ENCODE measurements at places on chromosomes 3 and 15.

GRCh38 chr3:47035645-47036044 is 56.2 kb downstream of the NBEAL2 start:
- DNase-seq, result no peak

GRCh38 chr15:99734575-99734974 is 1.3 kb upstream of the LYSMD4 start:
- no peak for DNase-seq

- DNase-seq, result no peak
Observed at GRCh38 chr15:65646486-65646885, 24.7 kb downstream of the SLC24A1 start.

DNA sequence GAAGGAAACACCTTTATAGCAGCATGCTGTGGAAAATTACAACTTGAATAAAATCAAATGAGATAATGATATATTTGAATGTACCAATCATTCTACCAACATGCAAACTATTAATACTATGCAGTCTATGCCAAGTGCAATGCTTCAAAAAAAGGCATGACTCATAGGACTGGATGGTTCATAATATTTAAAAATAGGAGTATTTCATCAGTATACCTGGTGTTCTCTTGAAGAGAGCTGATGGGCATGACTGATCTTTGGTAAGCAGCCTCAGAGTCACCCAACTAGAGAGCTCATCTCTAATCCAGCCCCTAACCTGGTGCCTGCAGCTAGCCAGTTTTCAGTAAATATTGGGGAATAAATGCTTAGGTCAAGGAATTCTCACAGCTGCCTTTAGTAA is 434.7 kb upstream of the ARRDC4 start:
- DNase-seq, result no peak

GRCh38 chr15:62264196-62264595 is 99.1 kb upstream of the C2CD4B start:
- no peak for DNase-seq

DNA sequence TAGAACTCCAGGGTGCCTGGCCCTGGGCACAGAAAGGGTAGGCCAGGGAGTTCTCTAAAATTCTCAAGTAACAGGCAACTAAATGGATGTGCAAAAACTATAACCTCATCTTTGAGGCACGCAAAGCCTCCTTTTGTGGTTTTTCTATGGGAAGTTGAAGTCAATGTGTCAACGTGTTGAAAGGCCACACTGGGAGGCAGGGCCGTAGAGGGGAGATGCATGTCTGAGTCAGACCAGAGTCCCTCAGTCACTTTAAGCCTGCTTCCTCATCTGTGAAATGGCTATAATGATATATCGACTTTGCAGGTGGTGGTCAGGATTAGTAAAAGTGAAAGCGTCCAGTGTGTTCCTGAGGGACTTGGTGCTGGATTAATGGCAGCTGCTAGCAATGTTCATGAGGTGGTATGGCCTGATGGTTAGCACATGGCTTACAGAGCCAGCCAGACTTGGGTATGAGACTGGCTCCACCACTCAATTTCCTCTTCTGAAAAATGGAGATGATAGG is 17.0 kb downstream of the TGM5 start:
- DNase-seq, result no peak

DNA sequence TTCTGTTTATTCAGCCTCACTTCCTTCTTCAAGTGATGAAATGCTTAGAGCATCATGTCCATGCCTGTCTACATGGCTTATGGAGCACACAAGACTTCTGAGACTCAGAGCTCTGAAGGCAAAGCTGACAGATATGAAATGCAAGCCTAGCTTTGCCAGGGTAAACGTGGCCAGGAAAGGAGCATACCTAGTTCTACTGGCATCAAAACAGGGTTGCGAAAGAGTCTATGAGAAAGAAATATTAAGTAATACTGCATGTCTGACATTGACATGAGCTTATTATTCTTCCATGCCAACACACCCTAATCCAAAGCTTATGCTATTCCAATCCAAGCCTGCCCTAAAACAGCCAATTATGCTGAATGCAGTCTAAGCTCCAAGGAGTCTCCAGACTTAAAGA is 391.5 kb downstream of the ERC2 start:
- DNase-seq, result no peak

DNA sequence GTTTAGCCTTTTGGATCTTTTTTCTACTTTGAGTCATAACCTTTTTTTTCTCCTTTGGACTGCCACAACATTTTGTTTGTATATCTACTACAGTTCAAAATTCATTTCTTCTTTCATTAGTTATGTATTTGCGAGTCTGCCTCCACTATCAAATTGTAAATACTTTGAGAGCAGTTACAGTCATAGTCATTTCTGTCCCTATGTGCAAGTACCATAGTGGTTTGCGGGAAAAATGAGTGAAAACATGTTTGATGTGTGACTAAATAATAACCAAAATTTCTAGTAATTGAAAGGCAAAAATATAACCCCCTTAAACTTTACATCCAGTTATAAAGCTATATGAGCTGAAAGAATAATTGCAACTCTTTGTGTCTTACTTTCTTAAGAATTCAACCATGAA is 45.8 kb upstream of the CCDC50 start:
- no peak for DNase-seq

DNA sequence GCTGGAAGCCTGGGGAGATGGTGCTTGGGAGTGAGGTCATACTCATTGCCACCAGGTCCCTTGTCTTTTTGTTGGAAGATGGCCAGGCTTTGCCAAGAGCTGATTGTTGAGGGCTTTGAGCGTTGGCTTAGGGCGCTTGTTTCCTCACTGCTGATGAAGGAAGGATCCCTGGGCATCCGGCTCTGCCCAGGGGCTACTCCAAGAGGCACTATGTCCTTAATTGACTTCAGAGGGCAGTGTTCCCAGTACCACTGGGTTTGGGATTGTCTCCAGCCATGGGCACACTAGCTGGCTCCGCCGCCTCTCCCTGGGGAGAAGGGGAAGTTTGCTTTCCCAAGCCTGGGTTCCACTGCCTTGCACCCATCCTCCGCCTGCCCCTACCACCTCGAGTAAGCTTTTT is 57.2 kb upstream of the RGMA start:
- DNase-seq, result no peak

- DNase-seq, result no peak
Observed at GRCh38 chr3:173650596-173650995, 253.1 kb downstream of the NLGN1 start.

GRCh38 chr15:93270937-93271467 is 182.0 kb upstream of the RGMA start:
- DNase-seq, result no peak

GRCh38 chr3:153078826-153079225 is 83.2 kb upstream of the RAP2B start:
- DNase-seq, result no peak

DNA sequence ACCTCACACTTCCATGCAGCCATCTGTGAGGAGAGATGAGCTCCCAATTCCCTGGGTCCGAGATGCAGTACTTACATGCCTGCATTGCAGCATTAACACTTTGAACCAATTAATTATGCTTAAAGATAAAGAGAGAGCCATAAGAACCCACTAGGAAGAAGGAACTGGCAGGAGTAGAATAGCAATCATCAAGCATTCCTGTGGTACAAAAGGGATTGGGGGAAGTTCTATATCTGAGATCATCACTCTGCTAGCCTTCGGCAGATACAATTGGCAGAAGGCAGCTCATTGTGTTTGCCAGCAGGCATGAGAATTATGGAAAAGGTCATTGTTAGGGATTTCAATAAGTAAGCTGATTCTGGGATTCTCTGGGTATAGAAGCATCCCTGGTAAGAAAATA is 891.4 kb downstream of the NTRK3 start:
- DNase-seq, result no peak

DNA sequence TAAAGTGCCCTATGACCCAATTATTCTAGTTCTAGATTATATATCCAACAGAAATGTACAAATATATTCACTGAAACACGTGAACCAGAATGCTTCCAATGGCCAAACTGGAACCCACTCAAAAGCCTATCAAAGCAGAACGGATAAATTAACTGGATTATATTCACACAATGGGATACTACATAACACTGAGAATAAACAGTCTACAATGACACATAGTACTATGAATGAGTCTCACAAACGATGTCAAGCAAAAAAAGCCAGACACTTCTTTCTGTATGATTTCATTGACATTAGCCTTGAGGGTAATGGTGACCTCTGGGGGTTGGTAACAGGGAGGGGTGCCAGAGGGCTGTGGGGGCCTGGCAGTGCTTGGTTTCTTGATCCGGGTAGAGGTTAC is 50.9 kb upstream of the HACD2 start:
- no peak for DNase-seq

- no peak for DNase-seq
Observed at GRCh38 chr3:114092151-114093015, 35.8 kb downstream of the QTRT2 start.

DNA sequence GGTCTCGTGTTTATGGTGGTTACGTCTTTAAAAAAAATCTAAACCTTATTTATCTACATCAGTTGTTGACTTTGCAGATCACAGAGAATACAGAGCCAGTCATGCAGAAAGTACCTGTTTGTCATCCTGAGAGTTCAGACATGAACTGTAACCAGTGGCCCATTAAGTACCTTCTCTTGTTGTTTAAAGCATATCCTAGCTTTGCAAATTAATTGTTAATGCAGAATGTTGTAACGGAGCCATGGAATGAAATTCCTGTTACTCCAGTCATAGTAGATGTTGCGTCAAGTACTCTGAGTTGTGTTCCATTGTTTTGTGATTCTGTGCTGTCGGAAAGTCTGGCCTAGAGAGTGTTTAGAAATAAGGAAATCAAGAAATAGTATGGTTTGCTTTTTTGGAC is 205.2 kb downstream of the RBMS3 start:
- DNase-seq, result no peak

GRCh38 chr3:37718632-37719031 is 143.0 kb upstream of the CTDSPL start:
- no peak for DNase-seq

GRCh38 chr3:197798863-197799262 is 7.8 kb downstream of the LRCH3 start:
- DNase-seq, result no peak

DNA sequence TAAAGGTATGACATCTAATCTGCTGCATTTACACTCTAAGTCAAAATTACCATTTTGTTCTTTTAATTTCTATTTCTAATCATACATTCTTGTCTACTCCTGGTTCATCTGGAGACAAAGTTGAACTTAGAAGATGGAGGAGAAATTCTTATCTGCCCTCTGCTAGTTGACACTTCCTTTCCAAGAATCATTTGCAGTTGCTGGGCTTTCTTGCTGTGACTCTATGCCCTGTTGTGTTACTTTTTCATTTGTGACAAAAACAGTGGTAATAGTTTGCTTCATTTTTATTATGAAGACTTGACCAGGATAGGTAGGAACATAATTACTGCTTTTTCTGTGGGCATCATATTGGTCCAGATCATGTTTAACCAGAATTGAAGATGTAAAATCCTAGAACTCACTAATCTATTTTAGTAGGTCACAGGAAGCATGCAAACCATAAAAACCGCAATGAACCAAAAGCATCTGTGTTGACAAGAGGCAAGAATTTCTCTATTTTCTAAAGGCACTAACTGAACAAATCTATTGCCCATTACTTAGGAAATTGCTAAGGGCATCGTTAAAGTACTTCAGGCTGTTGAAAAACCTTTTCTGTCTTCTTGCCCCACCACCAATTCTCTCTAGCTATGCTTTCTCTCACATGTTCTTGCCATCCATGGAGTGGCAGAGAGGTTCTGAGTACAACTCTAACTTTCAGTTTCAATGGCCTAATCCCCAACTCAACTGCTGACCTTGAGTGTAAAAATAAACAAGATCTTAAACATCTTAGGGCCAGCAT is 4.2 kb upstream of the CCR2 start:
- no peak for DNase-seq

GRCh38 chr3:66095295-66096001 is 56.7 kb upstream of the MAGI1 start:
- DNase-seq, result no peak

GRCh38 chr3:108420926-108421325 is 89.5 kb downstream of the MYH15 start:
- DNase-seq, result no peak

DNA sequence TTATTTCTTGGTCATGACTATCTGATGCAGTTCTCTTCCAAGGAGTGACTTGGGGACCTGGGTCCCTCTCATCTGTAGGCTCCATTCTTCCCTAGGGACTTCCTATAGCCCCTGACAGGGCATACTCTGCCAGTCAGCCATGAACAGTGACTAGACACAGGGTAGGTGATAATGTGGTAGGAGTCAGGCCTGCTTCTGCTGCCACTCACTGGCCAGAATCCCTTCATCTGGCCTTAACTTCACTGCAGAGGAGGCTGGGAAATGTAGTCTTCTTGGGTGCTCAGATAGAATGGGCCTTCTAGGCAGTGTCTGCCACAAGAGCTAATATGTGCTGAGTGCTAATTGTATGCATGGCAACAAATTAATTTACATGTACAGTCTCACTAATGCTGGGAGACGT is 84.5 kb downstream of the CACNA2D3 start:
- no peak for DNase-seq

GRCh38 chr3:142053835-142054234 is 95.5 kb downstream of the TFDP2 start:
- no peak for DNase-seq

DNA sequence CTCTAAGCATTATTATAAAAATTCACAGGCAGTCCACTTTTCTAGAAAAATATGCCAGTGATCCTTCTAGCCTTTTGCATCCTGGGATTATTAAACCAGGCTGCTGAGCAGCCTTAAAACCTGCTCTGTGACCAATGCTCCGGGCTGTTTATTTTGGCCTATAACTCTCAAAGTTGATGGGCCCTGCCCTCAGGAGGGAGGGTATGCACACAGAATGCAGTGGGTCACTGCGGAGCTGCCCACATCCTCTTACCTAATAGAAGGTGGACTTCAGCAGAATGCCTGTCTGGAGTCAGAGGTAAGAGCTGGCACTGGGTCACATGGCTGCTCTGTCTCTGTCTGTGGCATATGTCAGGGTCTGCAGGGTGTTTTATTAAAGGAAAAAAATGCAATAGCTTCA is 26.0 kb downstream of the CPNE4 start:
- no peak for DNase-seq

DNA sequence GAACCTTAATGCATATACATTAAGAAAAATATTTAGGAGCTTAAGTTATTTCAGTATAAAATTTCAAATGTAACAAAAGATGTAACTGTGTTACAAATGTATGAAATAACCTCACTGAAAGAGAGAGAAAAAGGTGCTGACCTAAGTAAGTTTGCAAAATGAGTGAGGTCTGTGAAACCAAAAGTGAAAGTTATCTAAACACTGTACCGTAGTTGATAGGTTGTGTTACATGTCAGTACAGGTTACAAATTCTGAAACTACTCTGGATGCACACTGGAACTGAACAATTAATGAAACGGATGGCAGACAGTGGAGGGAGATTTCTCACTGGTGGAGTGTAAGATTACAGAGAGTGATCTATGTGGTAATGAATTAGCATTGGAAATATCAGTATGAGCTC is 420.7 kb downstream of the ZNF385D start:
- no peak for DNase-seq

GRCh38 chr15:61084472-61084871 is 144.6 kb downstream of the RORA start:
- no peak for DNase-seq

All from stimulated activated CD8-positive, alpha-beta memory T cell treated with anti-CD3 and anti-CD28 coated beads, Interleukin-15, amount 100 ng/mL, for 24 hours (primary cell).